ENCODE measurements at places on chromosomes 16 and 17.

GRCh38 chr16:6827267-6827666, 505.4 kb upstream of the RBFOX1 start:
- no peak for DNase-seq

DNA sequence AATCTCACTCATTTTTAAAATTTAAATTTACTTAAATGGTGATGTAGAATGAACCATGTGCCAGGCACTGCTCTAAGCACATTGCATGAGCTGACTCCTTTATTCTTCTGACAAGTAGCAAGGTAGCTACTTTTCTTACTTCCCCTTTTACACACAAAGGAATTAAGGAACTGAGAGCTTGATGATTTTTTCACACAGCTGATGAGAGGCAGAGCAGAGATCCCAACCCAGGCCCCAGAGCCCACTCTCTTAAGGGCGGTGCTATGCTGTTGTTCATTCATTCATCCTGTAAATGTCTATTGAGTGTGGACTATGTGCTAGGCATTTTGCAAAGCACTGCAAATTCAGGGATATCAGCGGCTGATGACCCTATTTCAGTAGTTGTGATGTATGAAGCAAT, 17.9 kb downstream of the SEC14L5 start:
- no peak for DNase-seq

DNA sequence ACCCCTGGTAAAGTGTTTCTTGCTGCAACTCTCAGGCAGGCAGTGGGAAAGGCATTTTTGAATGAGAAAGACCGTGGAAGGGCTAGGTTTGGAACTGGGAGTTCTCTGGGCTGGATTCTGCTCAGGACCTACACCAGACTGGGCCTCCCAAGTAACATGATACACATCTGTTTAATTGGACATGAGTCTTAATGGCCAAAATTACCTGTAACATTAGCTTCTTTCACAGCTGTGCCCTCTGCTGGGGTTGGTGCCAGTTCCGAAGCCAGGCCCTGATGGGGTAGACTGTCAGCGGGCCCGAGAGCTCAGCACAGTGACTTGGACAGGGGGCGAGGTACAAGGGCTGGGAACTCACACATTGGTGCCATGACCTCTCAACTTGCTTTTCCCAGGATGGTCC, 118.9 kb upstream of the IRX3 start:
- DNase-seq = no peak

- DNase-seq = no peak
Measured at GRCh38 chr17:15882777-15883176, 62.2 kb upstream of the ADORA2B start.

GRCh38 chr17:14712611-14713021, 411.7 kb downstream of the HS3ST3B1 start:
- no peak for DNase-seq

DNA sequence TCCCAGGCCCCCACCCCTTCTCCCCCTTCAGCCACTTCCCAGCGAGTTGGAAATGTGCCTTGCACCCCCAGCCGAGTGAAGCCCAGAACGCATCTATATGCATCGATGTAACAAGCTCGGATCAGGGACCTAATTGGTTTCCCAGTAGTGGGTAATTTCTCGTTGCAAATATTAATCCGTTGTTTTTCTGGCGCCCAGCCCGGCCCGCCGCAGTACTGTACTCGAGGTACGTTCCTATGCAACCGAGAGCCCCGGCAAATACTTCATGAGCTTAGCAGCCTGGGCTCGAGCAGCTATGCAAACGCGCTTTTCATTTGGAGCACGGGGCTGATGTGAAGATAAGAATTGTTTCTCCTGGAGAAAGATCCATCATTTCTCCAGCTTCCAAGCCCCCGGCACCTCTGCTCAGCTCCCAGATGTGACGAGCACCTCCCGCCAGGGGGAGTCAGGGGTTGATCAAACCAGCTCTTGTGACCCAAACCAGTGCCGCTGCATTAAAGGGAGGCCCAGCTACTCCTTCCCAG, 229.8 kb downstream of the KATNIP start:
- peak; percentile 49 for DNase-seq

- no peak for DNase-seq
Measured at GRCh38 chr16:56421313-56421712, 4.0 kb downstream of the AMFR start.

DNA sequence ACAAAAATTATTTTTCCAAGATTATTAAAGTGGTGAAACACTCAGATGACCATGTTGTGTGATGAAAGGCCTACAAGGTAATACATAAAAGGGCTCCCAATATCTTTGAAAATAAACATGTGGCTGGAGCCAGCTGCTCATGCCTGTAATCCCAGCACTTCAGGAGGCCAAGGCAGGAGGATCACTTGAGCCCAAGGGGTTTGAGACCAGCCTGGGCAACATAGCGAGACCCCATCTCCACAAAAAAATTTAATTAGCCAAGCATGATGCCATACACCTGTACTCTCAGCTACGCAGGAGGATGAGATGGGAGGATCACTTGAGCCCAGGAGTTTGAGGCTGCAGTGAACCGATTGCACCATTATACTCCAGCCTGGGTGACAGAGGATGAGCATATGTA, 26.8 kb downstream of the SIAH1 start:
- no peak for DNase-seq

GRCh38 chr16:13919330-13919682, 648 bp upstream of the ERCC4 start:
- peak; percentile 27 for DNase-seq

GRCh38 chr17:2542456-2542855, 30.8 kb upstream of the METTL16 start:
- no peak for DNase-seq

DNA sequence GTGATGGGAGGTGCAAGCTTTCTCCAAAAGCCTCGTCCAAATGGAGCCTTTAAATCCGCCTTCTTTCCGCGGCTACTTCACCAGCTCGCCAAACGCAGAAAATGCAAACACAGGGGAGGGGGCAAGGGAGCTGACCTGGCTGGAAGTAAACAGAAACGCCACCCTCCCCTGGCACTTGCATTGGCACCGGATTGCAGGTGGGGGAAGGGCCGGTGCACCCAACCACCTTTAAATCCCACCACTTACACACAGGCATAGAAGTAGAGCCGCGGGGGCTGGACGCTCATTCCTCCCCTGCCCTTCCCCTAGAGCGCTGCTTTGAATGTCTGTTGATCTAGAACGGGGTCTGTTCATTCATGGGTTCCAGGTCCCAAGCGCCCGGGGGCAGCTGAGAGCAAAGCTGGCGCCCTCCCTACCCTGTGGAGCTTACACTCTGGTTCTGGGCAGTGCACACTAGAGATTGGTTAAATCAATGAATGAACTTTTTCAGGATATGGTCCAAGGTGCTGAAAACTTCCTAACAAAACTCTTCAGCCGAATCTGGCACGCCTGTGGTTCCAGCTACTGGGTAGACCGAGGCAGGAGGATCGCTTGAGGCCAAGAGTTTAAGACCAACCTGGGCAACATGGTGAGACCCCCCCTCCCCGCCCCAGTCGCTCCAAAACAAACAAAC, 920 bp upstream of the ZCCHC14 start:
- DNase-seq = no peak

DNA sequence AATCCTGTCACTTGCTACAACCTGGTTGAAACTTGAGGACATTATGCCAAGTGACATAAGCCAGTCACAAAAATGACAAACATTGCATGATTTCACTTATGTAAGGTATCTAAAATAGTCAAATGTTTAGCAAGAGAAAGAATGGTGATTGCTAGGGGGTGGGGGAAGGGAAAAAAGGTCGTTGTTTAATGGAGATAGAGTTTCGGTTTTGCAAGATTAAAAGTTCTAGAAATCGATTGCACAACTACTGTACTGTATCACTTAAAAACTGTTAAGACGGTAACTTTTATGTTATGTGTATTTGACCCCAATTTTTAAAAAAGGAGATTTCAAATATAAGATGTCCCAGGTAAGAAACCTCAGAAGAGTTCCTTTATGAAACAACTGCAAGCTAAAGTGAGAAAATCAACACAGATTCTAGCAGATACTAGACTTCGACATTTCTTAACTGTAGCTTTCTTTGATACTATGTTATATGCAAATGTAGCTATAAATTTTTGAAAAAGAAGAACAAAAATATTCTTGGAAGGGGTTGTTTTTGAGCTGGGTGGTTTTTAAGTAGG, 5.9 kb downstream of the MEOX1 start:
- no peak for DNase-seq

DNA sequence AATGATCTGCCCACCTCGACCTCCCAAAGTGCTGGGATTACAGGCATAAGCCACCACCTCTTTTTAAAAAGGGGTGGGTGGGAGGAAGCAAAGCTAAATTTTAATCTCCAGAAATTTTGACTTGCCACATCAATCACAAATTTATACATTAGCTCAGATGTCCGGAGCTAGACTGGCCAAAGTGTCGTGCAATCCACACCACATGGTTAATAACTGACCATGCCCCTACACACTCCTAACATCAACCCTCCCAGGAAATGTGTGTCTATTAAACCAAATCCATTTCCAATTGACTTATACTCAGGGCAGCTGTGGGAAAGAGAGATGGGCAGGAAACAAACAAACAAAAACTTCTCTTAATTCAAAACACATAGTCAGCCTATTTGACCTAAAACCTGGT, 29.9 kb downstream of the SMURF2 start:
- DNase-seq = no peak

DNA sequence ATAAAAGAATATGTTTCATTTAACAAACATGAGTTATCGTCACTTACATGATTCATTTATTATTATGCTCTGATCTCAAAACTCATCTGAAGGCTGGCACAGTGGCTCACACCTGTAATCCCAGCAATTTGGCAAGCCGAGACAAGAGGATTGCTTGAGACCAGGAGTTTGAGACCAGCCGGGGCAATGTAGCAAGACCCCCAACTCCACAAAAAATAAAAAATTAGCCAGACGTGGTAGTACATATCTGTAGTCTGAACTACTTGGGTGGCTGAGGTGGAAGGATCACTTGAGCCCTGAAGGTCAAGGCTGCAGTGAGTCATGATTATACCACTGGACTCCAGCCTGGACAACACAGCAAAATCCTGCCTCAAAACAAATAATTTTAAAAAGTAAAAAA, 16.0 kb downstream of the APPBP2 start:
- no peak for DNase-seq

DNA sequence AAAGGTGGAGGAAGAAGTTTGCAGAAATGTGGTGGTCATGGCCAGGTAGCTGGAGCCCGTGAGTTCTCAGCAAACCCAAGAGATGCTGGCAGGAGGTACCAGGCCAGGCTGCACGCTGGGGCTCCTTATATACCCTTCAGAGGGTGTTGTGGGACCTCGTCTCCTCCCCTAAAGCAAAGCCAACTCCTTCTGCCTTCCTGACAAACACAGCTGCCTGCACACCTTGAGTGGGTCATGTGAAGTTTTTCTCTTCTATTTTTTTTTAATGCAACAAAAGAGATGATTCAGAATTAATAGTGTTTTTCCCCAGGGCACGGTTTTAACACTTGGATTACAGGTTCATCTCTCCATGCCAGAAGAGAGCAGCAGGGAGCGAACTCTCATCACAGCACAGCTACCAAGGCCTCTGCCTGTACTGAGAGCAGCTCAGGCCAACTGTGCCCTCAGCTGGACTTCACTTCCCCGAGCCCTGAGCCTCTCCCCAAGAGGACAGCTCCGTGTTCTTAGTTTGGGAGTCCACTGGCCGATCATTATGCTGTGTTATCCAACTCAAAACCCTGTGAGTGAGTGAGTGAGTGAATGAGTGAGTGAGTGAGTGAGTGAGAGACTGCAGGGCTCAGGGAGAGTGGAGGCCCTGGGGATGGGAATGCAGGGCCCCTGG, at the start of gene KRT15:
TSS of gene KRT15 (minus strand) at position 102 of the 661 bp plus-strand sequence. CDS start at position 39, 63 bp downstream.
- peak; percentile 58 for DNase-seq

DNA sequence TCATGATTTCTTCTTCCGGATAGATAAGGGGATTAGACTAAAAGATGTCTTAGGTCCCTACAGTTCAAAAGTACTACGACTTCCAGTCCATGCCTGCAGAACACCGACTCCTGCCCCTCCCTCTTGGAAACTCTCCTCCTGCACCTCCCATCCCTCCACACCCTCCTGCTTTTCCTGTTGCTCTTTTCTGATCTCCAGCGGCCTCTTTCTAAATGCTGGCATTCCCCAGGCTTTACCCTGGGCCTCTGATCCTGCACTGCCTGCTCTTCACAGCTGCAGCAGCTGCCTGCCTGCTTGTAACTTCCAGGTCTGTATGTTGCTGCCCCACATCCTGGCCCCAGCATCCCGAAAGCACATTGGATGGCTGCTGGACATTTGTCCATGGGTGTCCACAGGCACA, 154.2 kb downstream of the KCNJ12 start:
- no peak for DNase-seq

- DNase-seq = no peak
Measured at GRCh38 chr17:65277576-65277975, 140.4 kb downstream of the RGS9 start.

- no peak for DNase-seq
Measured at GRCh38 chr17:29124925-29125273, 55.3 kb downstream of the MYO18A start.

GRCh38 chr16:78490847-78491246, 391.4 kb downstream of the WWOX start:
- no peak for DNase-seq

GRCh38 chr16:55408661-55409060, 70.3 kb upstream of the MMP2 start:
- no peak for DNase-seq

- DNase-seq = no peak
Measured at GRCh38 chr16:30369938-30370455, 297 bp downstream of the TBC1D10B start.

- no peak for DNase-seq
Measured at GRCh38 chr16:88691924-88692560, 5.7 kb upstream of the SNAI3 start.

DNA sequence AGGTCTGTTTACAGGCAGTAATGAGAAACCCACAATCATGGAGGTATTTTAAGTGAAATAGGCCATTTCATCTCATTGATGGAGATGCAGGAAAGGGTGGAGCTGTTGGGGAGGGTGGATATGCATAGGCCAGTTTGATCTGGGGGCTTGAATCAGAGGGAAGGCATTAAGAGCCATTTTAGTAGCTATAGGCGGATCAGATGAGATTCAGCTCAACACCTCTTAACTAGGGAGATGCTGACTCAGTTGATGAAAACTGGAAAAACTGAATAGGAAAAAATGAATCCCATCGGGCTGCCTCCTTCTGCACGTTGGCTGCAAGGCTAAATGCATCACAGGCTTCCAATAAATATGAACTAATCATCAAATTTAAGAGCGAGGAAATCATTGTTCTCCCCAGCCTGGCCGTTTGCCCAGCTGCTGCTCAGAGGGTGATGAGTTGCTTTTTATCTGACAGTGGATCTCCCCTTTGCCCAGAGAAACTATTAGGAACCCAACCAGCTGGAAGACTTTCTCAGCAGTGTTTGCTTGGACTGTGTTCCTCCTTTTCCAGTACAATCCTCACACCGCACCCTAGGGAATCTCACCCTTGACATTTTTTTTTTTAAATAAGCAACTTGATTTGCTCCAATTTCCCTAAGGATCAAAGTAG, 149.6 kb downstream of the SOX9 start:
- no peak for DNase-seq

- no peak for DNase-seq
Measured at GRCh38 chr16:24052329-24053098, 203.6 kb upstream of the CACNG3 start.

- DNase-seq = peak; percentile 36
Measured at GRCh38 chr17:76005263-76006149, 4.9 kb downstream of the CDK3 start.

- DNase-seq = no peak
Measured at GRCh38 chr16:54060599-54061421, 225.8 kb downstream of the IRX3 start.

- no peak for DNase-seq
Measured at GRCh38 chr16:81810894-81811538, 31.9 kb downstream of the PLCG2 start.
